WTC11 (cell line): ENCODE measurements at places on chromosomes 2 and 18. TPM values are rescaled to one million over a fixed set of nuclear protein-coding genes. Genes with fewer than 3 reads are reported as not detected.

The C2orf76 gene
- total RNA-seq, result 4.4 to 5.2 TPM (median 4.6 TPM) in 3 replicates

DNA sequence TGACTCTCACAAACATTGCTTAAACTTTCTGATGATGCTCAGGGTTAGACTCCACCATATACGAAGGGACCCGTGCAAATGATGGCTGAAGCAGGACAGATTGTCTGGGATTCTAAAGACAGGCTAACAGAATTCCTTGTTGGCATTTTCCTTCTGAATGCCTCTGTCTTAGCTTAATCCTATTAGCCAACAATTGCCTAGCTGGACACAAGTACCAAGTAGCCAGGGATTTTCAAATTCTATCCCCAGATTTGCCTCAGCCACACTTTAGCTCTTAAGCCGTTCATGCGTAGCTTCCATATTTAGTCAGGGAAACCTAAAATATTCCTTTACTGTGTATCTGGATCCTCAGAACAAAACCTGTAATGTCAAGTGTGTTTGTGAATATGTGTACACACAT, 40.0 kb downstream of the COL4A3 start:
- peaks cover 30% of the 10 kb centered on the region for H3K4me1 ChIP-seq
- no peaks in the 10 kb centered on the region for H3K36me3 ChIP-seq
- H3K27ac ChIP-seq, result no peak overlapping the region
- no peak for DNase-seq
- peaks cover 43% of the 10 kb centered on the region for H3K27me3 ChIP-seq
- no peak overlapping the region for H3K4me3 ChIP-seq

- no peak overlapping the region for H3K27ac ChIP-seq
- no peaks in the 10 kb centered on the region; the same call in 1 of the 2 replicates for H3K27me3 ChIP-seq
- H3K4me1 ChIP-seq, result no peaks in the 10 kb centered on the region
Observed at GRCh38 chr2:170449034-170449433, 266.1 kb upstream of the SP5 start.

- no peak for DNase-seq
- no peaks in the 10 kb centered on the region for H3K36me3 ChIP-seq
- no peak overlapping the region for H3K4me3 ChIP-seq
- no peaks in the 10 kb centered on the region for H3K27me3 ChIP-seq
- H3K27ac ChIP-seq, result no peak overlapping the region
- no peaks in the 10 kb centered on the region for H3K4me1 ChIP-seq
Observed at GRCh38 chr2:212556296-212556695, 17.7 kb upstream of the ERBB4 start.

DNA sequence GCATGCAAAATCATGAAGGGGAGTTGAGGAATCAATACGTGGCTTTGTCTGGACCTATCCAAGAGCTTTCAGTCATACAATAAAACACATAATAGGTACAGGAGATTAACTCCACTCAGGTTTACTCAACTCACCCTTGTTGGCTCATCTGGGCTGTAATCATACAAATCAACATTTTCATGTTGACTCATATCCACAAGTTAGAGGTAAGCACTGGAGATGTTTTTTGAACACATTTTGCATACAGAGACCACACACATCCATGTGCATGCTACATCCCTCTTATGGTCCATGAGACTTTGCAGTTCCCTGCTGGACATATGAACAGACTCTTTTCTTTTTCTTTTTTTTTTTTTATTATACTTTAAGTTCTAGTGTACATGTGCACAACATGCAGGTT, 336.9 kb upstream of the PIK3C3 start:
- H3K4me3 ChIP-seq, result no peak overlapping the region
- H3K27ac ChIP-seq, result no peak overlapping the region
- H3K27me3 ChIP-seq, result no peaks in the 10 kb centered on the region
- peaks cover 13% of the 10 kb centered on the region for H3K4me1 ChIP-seq
- 0 out of 2 replicates have a peak, but pooled peaks cover 3% of the 10 kb centered on the region for H3K36me3 ChIP-seq

- H3K4me1 ChIP-seq, result peaks cover 65% of the 10 kb centered on the region
- H3K4me3 ChIP-seq, result no peak overlapping the region
- peak overlapping the region; percentile 77 for H3K27ac ChIP-seq
- no peaks in the 10 kb centered on the region for H3K27me3 ChIP-seq
- H3K36me3 ChIP-seq, result no peaks in the 10 kb centered on the region
Observed at GRCh38 chr2:171141320-171141719, 19.4 kb downstream of the TLK1 start.

GRCh38 chr2:131037398-131038257, 55.6 kb downstream of the FAM168B start:
- no peak overlapping the region for H3K4me3 ChIP-seq
- H3K27me3 ChIP-seq, result peaks cover 34% of the 10 kb centered on the region
- peaks cover 3% of the 10 kb centered on the region for H3K4me1 ChIP-seq
- H3K36me3 ChIP-seq, result no peaks in the 10 kb centered on the region
